CD8-positive, alpha-beta memory T cell (primary cell): ENCODE measurements at places on chromosomes 3 and 15.

- peaks cover 15% of the 10 kb centered on the region for H3K36me3 ChIP-seq
- H3K4me1 ChIP-seq, result no peaks in the 10 kb centered on the region
- no peak overlapping the region for H3K4me3 ChIP-seq
- no peak overlapping the region for H3K27ac ChIP-seq
These were observed 77.2 kb downstream of the VPS13C start for GRCh38 chr15:61983081-61983480.

DNA sequence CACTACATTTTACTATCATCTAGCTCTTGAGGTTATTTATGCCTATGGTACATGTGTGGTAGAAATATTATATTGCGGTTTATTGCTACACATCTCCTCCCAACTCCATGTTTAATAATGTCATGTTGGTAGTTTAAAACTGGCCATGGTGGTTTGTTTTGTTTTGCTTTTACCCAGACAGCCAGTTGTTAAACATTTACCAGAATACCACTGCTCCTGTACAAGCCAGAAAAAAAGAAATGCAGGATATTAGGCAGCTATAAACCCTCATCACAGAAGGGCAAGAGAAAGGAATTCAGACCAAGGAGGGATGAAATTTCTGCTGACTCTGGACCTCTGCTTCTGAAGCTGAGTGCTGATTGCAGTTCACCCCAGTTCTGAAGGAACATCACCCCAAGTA lies 451.8 kb upstream of the IL12A start:
- H3K27me3 ChIP-seq, result no peaks in the 10 kb centered on the region
- H3K4me1 ChIP-seq, result no peaks in the 10 kb centered on the region
- H3K36me3 ChIP-seq, result no peaks in the 10 kb centered on the region

DNA sequence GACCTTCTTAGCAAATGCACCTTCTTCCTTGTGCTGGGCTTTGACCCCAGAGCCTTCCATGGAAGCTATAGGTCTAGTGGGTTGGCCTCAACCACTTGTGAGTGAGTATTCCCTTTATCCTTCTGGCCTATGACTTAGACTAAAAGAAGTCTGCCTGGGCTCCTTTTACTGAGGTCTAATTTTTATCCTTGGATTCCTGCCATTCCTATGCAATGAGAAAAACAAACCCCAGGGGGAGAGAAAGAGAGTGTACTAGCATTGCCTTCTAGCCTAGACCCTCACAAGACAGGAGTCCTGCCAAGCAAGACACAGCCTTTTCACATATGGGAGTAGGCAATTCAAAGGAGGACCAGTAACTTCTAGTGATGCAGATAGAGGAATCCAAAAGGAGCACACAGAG lies 155.4 kb downstream of the PPM1L start:
- no peak overlapping the region for H3K4me3 ChIP-seq
- DNase-seq, result no peak
- H3K27ac ChIP-seq, result no peak overlapping the region
- H3K27me3 ChIP-seq, result no peaks in the 10 kb centered on the region
- no peaks in the 10 kb centered on the region for H3K36me3 ChIP-seq

GRCh38 chr3:63192248-63192647 lies 85.9 kb upstream of the SYNPR start:
- H3K27ac ChIP-seq, result no peak overlapping the region
- DNase-seq, result no peak
- no peak overlapping the region for H3K4me3 ChIP-seq
- H3K4me1 ChIP-seq, result no peaks in the 10 kb centered on the region
- H3K36me3 ChIP-seq, result no peaks in the 10 kb centered on the region
- no peaks in the 10 kb centered on the region for H3K27me3 ChIP-seq

GRCh38 chr3:33027091-33027490 lies 69.9 kb downstream of the GLB1 start:
- no peak overlapping the region for H3K27ac ChIP-seq
- no peaks in the 10 kb centered on the region for H3K36me3 ChIP-seq
- H3K4me1 ChIP-seq, result peaks cover 11% of the 10 kb centered on the region
- no peak for DNase-seq
- no peaks in the 10 kb centered on the region for H3K27me3 ChIP-seq

GRCh38 chr3:191628571-191628970 lies 167.6 kb downstream of the PYDC2 start:
- no peaks in the 10 kb centered on the region for H3K36me3 ChIP-seq
- no peak for DNase-seq
- no peak overlapping the region for H3K4me3 ChIP-seq
- no peaks in the 10 kb centered on the region for H3K4me1 ChIP-seq
- no peaks in the 10 kb centered on the region for H3K27me3 ChIP-seq

DNA sequence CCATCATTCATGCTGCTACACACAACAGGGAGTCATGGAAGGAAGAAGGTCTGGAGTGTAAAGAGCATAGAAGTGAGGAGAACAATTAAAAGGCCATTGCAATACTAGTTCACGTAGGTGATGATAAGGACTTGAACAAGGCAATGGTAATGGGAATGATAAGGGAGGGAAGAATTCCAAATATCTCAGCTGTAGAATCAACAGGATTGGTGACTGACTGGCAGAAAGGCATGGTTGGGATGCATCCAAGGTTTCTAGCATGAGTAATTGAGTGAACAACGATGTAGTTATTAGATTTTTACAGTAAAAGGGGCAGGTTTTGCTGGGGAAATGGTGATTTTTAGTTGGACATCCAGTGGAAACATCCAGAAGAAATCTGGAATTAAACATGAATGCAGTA lies 2.4 kb upstream of the SEC62 start:
- H3K4me3 ChIP-seq, result no peak overlapping the region
- no peak overlapping the region for H3K27ac ChIP-seq
- no peaks in the 10 kb centered on the region for H3K27me3 ChIP-seq
- H3K36me3 ChIP-seq, result no peaks in the 10 kb centered on the region
- DNase-seq, result no peak

- H3K27ac ChIP-seq, result peak within 1 kb of the TSS; percentile 64
- H3K27me3 ChIP-seq, result no peaks in the 10 kb centered on the region
- H3K36me3 ChIP-seq, result no peaks in the 10 kb centered on the region
- peaks cover 24% of the 10 kb centered on the region for H3K4me1 ChIP-seq
- H3K4me3 ChIP-seq, result peak within 1 kb of the TSS; percentile 78
These were observed at the start of gene ZNF445 for GRCh38 chr3:44477312-44478030. Gene ZNF445, minus strand, starts transcription at chr3:44477670. Its CDS starts 22,121 bp downstream, at chr3:44455549.

DNA sequence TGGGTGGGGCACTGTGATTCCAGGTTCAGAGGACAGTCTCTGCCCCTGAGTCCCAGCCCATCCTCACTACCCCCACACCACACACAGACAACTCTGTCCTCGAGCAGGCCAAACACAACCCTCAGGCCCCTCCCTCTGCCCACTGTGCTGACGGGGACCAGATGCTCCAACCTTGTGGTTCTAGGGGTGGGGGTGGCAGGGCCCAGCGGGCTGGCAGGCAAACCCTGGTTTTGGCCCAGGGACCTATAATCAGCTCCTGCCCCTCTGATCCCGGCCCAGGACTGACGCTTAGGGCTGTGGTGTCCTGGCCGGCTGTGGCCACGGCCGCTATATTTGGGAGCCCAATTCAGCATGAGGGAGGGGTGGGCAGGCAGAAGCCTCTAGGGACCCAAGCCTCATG lies 5.0 kb upstream of the MYL3 start:
- H3K4me3 ChIP-seq, result no peak overlapping the region
- no peak overlapping the region for H3K27ac ChIP-seq
- DNase-seq, result no peak
- no peaks in the 10 kb centered on the region for H3K4me1 ChIP-seq
- no peaks in the 10 kb centered on the region for H3K36me3 ChIP-seq
- H3K27me3 ChIP-seq, result no peaks in the 10 kb centered on the region

- no peaks in the 10 kb centered on the region for H3K27me3 ChIP-seq
- H3K27ac ChIP-seq, result no peak overlapping the region
- H3K36me3 ChIP-seq, result no peaks in the 10 kb centered on the region
- no peaks in the 10 kb centered on the region for H3K4me1 ChIP-seq
- no peak for DNase-seq
These were observed 27.6 kb downstream of the FBXW12 start for GRCh38 chr3:48399387-48400172.

GRCh38 chr3:57017459-57017845 lies 43.0 kb upstream of the SPATA12 start:
- no peaks in the 10 kb centered on the region for H3K4me1 ChIP-seq
- H3K27ac ChIP-seq, result no peak overlapping the region
- H3K36me3 ChIP-seq, result no peaks in the 10 kb centered on the region
- no peaks in the 10 kb centered on the region for H3K27me3 ChIP-seq

- H3K4me1 ChIP-seq, result no peaks in the 10 kb centered on the region
- peaks cover 6% of the 10 kb centered on the region for H3K36me3 ChIP-seq
- no peak for DNase-seq
These were observed 48.4 kb upstream of the IP6K2 start for GRCh38 chr3:48765376-48765775.

GRCh38 chr3:4805662-4806061 lies 173.6 kb upstream of the BHLHE40 start:
- no peak overlapping the region for H3K27ac ChIP-seq
- DNase-seq, result no peak
- H3K4me3 ChIP-seq, result no peak overlapping the region
- no peaks in the 10 kb centered on the region for H3K4me1 ChIP-seq
- H3K36me3 ChIP-seq, result peaks cover 5% of the 10 kb centered on the region

GRCh38 chr3:159486580-159486979 lies 502.1 kb upstream of the IL12A start:
- no peak overlapping the region for H3K4me3 ChIP-seq
- DNase-seq, result no peak
- H3K4me1 ChIP-seq, result no peaks in the 10 kb centered on the region
- H3K27ac ChIP-seq, result no peak overlapping the region

DNA sequence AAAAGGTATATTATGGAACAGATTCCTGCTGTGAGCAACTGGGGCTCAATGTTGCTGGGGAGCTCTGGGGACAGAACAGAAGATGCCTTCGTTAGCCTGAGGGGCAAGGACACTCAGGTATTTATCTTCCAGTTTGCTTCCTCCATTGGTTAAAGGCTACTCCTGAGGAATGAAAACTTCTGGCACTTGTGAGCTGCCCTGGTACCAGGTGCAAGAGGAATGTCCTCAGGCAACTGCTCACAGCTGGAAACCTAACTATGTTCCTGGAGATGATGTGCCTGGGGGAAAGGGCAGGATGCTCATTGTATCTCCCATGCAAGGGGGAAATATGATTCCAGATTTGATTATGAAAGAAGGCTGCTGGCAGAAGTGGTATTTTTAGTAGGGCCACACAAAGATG lies 54.0 kb upstream of the BBX start:
- H3K4me1 ChIP-seq, result no peaks in the 10 kb centered on the region
- H3K27ac ChIP-seq, result no peak overlapping the region
- H3K36me3 ChIP-seq, result no peaks in the 10 kb centered on the region
- no peak overlapping the region for H3K4me3 ChIP-seq

DNA sequence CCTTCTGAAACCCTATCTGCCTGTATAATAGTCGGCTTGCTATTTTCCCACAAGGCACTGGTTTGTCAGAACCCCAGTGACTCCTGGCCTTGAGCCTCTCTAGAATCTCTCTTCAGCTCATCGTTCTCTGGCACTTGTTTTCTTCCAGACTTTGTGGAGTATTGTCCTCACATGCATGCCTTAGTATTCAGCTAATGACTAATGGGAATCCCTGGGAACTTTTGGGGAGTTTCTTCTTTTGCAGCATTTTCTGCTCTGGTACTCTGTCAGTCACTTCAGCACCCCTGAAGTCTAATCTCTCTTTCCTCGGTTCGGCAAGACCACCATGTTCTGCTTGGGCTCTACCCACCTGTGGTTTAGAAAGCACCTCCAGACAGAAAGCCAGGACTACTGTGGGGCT lies 35.8 kb upstream of the THRB start:
- no peak overlapping the region for H3K27ac ChIP-seq
- no peaks in the 10 kb centered on the region for H3K4me1 ChIP-seq
- DNase-seq, result no peak
- no peaks in the 10 kb centered on the region for H3K27me3 ChIP-seq
- no peaks in the 10 kb centered on the region for H3K36me3 ChIP-seq

GRCh38 chr3:87771337-87772192 lies 287.2 kb downstream of the CGGBP1 start:
- H3K27me3 ChIP-seq, result no peaks in the 10 kb centered on the region
- H3K27ac ChIP-seq, result no peak overlapping the region
- no peak overlapping the region for H3K4me3 ChIP-seq
- H3K4me1 ChIP-seq, result no peaks in the 10 kb centered on the region
- DNase-seq, result peak; percentile 56

GRCh38 chr3:68228856-68229255 lies 574.4 kb upstream of the SUCLG2 start:
- DNase-seq, result no peak
- no peak overlapping the region for H3K27ac ChIP-seq
- H3K4me1 ChIP-seq, result no peaks in the 10 kb centered on the region
- no peak overlapping the region for H3K4me3 ChIP-seq
- no peaks in the 10 kb centered on the region for H3K36me3 ChIP-seq

GRCh38 chr15:95295363-95295762 lies 1035.1 kb upstream of the NR2F2 start:
- no peak overlapping the region for H3K27ac ChIP-seq
- H3K4me1 ChIP-seq, result no peaks in the 10 kb centered on the region
- H3K4me3 ChIP-seq, result no peak overlapping the region
- no peaks in the 10 kb centered on the region for H3K36me3 ChIP-seq
- no peak for DNase-seq
- no peaks in the 10 kb centered on the region for H3K27me3 ChIP-seq

DNA sequence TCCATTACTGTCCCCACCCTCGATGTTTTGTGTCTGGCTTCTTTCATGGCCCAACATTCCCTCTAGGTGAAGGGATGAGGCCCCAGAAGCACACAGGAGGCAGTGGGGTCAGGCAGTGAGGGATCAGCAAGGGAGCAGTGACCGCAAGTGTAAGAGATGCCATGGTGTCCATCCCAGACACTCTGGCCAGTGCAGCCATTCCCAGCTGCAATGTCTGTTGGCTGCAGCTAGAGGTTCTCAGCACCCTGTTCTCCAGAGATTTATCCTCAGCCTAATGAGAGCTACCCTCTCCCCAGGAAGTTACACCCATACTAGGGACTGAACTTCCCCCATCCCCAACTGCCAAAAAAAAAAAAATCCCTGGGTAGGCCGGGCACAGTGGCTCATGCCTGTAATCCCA lies 40.2 kb downstream of the TRANK1 start:
- no peaks in the 10 kb centered on the region for H3K27me3 ChIP-seq
- no peak for DNase-seq
- peaks cover 77% of the 10 kb centered on the region for H3K4me1 ChIP-seq
- no peak overlapping the region for H3K4me3 ChIP-seq
- H3K27ac ChIP-seq, result no peak overlapping the region
- peaks cover 5% of the 10 kb centered on the region for H3K36me3 ChIP-seq

DNA sequence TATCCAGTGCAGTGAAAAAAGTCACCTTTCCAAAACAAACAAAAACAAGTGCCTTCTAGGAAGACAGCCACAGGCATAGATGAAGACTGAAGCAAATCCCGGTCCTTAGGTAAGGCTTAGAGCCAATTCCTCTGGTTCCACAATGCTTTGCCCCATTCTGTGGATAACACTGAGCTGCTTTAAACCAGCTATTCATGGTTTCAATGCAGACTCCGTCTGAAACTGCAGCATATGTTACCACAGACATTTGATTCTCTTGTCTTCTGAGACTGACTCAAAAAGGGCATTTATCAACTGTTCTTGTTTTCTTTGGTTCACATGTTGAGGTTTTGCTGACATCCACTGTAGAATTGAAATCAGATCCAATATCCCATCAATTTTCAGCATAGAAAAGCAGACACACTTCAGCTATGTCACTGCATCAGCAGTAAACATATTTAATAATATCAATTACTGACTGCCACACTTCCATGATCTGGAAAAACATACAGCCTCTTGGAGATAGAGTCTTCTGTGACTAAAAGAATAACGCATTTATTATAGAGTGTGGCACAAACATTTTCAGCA lies 659.3 kb downstream of the ROBO2 start:
- no peak overlapping the region for H3K27ac ChIP-seq
